H1 (cell line): ENCODE measurements at places on chromosomes 4 and X.
A peak's percentile ranks its signal among the peaks of the same experiment; 100 is the strongest.

DNA sequence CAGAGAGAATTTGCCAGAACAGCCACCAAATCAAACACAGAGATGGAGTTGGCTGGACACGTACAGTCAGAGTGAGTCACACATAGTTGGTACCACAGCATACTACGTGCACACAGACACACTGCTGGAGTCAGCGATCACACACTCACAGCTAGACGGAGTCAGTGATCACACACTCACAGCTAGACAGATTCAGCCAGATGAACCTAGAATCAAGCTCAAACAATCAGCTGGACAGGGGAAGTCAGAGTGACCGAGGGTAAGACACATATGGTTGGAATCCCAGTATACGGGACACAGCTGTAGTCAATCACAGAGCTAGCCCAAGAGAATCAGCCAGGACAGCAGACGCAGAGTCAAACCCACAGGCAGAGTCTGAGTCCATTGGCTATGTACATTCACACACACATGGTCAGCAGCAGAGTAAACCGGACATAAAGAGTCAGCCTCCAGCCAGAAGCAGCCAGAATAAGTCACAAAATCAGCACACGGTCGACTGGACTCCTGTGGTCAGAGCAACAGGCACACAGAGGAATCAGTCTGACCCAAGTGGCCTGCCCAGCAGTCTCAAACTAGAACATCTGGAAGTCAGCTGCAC, 4.6 kb downstream of the SLC38A5 start:
- no peaks in the 10 kb centered on the region for H3K27me3 ChIP-seq
- H3K4me1 ChIP-seq, result peaks cover 7% of the 10 kb centered on the region
- no peak overlapping the region for H3K4me3 ChIP-seq
- no peak for DNase-seq

- no peaks in the 10 kb centered on the region for H3K27me3 ChIP-seq
Observed at GRCh38 chrX:250965-251364, 30.2 kb upstream of the PLCXD1 start.

DNA sequence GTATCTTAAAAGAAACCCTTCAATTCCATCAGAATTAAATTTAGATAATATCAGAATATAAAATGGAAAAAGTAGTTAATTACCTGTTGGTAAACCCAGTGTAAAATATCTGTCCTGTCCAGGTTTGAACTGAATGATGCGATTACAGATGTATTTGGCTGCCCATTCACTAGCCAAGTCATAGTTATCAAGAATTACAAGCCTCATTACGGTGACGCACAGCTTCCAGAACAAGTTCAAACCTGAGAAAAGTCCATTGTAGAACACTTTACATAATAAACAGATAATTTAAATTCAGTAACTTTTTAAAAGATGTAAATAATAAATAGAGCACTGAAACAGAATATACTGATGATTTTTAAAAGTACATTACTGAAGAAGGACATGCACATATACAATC, 4.4 kb downstream of the GNPDA2 start:
- H3K27ac ChIP-seq, result no peak overlapping the region
- peaks cover 6% of the 10 kb centered on the region for H3K4me1 ChIP-seq
- H3K4me3 ChIP-seq, result no peak overlapping the region
- DNase-seq, result no peak
- H3K27me3 ChIP-seq, result peaks cover 3% of the 10 kb centered on the region; the same call in 1 of the 2 replicates

DNA sequence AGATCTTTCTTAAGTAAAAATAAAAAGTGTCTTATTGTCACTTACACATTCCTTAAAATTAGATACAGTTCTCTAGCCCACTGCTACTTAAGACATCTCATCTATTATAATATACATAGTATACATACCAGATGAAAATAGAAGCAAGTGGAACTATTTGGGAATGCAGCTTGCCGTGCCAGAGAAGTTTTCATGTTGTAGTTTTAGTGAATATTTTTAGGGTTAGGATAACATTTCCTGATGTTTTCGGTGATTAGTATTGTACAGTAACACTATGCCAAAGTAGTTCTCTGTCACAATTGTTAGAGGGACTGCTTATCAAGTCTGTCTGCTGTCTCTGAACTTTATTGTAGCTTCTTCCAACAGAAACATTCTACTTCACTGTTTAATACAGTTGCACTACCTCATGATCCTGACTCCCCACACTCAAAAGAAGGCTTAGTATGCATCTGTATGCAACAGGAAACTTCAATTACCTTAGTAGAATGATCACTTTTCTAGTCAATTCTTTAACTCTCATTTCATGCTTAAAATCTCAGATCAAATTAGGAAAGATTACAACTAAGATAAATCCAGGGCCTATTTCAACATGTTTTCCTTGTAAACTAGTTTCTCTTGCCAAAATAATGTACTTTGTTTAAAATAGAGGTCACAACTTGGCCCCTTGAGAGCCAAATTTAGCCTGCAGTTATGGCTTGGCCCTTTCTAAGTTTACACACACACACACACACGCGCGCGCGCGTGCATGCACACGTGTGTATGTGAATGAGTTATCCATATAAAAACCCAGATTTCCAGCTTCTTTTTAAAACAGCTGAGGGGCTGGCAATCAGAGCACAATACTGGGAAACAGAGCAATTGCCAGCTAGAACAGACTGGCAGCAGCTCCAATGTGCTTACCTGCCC, 42.3 kb upstream of the SRPX start:
- no peaks in the 10 kb centered on the region for H3K27me3 ChIP-seq
- no peaks in the 10 kb centered on the region for H3K36me3 ChIP-seq
- DNase-seq, result no peak

DNA sequence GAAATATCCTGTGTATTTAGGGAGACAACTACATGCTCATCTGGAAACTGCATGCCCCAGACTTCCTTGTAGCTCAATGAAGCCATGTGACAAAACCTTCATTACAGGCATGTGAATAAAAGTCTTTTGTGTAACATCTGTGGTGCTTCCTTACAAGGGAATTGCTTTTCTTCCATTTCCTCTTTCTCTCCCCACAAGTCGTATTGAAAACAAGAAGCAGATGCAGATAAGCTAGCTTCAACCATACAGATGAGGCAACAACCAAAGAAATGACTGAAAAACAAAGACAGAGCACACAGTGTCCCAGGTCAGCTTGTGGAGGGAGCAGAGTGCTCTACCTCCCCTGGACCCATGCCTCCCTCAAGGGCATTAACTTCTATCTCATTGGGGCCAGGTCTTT, 115.8 kb upstream of the INPP4B start:
- no peak for DNase-seq
- H3K36me3 ChIP-seq, result no peaks in the 10 kb centered on the region
- no peak overlapping the region for H3K27ac ChIP-seq
- H3K4me1 ChIP-seq, result no peaks in the 10 kb centered on the region; the same call in 1 of the 2 replicates
- H3K27me3 ChIP-seq, result no peaks in the 10 kb centered on the region

- no peak overlapping the region for H3K4me3 ChIP-seq
- H3K4me1 ChIP-seq, result no peaks in the 10 kb centered on the region
- DNase-seq, result no peak
Observed at GRCh38 chr4:20272411-20272872, 20.7 kb downstream of the SLIT2 start.

GRCh38 chr4:78069859-78070258, 12.7 kb downstream of the FRAS1 start:
- H3K27me3 ChIP-seq, result no peaks in the 10 kb centered on the region
- H3K36me3 ChIP-seq, result no peaks in the 10 kb centered on the region
- DNase-seq, result no peak

DNA sequence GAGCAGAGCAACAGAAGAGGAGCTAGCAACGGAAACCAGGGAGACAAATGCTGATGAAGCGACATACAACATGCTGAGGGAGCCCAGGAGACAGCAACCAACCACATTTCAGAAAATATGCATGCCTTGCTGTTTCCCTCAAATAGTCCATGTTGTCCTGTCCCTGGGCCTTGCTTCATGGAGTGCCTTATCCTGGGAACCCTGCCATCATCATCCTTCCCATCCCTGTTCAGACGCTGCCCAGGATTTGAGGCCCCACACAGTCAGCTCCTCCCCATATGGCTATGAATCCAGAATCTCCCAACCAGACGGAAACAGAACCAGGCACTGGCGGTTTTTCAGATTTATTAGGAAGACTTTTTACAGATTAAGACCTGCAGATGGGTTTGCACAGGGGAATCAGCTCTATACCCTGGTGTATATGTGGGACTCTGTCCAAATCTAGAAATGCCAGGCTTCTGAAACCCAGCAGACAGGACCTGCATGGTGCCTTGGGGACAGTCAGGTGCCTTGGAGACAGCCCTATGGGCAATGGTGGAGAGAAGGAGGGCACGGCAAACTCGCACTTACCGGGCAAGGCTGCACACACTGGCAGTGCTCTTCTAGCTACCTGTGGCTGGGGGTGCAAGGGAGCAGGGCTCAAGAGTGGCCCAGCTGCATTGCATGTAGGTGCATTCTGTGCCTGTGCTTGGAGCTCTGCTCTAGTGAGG, 199.7 kb upstream of the MAMLD1 start:
- H3K27me3 ChIP-seq, result no peaks in the 10 kb centered on the region
- H3K4me3 ChIP-seq, result no peak overlapping the region
- DNase-seq, result no peak
- no peak overlapping the region for H3K27ac ChIP-seq

GRCh38 chrX:9482408-9482807, 17.6 kb downstream of the TBL1X start:
- H3K36me3 ChIP-seq, result no peaks in the 10 kb centered on the region
- no peak overlapping the region for H3K27ac ChIP-seq
- no peaks in the 10 kb centered on the region for H3K4me1 ChIP-seq
- H3K4me3 ChIP-seq, result no peak overlapping the region
- H3K27me3 ChIP-seq, result no peaks in the 10 kb centered on the region

- H3K4me3 ChIP-seq, result no peak overlapping the region
- H3K4me1 ChIP-seq, result no peaks in the 10 kb centered on the region
- H3K27ac ChIP-seq, result no peak overlapping the region
- no peaks in the 10 kb centered on the region for H3K27me3 ChIP-seq
- no peak for DNase-seq
Observed at GRCh38 chr4:157992038-157992705, 180.7 kb downstream of the GASK1B start.

GRCh38 chr4:80387390-80388283, 52.1 kb downstream of the CFAP299 start:
- H3K27me3 ChIP-seq, result no peaks in the 10 kb centered on the region
- no peak for DNase-seq
- H3K36me3 ChIP-seq, result no peaks in the 10 kb centered on the region
- no peaks in the 10 kb centered on the region for H3K4me1 ChIP-seq
- H3K27ac ChIP-seq, result no peak overlapping the region

DNA sequence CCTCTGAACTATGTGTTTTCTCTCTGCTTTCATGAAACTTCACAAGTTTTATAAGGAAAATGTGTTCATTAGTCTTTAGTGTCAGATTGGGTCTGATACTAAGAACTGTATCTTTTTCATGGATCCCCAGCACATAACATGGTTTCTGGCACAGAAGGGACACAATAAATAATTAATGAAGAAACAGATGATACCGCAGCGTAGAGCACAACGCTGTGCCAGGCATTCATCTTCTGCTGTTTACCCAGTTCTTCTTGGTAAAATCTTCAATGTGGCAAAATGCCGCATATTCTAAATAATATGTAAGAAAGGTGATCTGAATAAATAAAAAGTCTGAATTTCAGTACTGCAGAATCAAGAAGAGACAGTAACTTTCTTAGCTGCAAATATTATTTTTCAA, 12.3 kb downstream of the SCARB2 start:
- H3K36me3 ChIP-seq, result no peaks in the 10 kb centered on the region
- no peak for DNase-seq
- H3K4me1 ChIP-seq, result no peaks in the 10 kb centered on the region; the same call in 1 of the 2 replicates
- no peaks in the 10 kb centered on the region for H3K27me3 ChIP-seq

- H3K27ac ChIP-seq, result no peak overlapping the region
- DNase-seq, result no peak
- no peak overlapping the region for H3K4me3 ChIP-seq
- no peaks in the 10 kb centered on the region for H3K36me3 ChIP-seq
- H3K27me3 ChIP-seq, result no peaks in the 10 kb centered on the region
Observed at GRCh38 chrX:18884916-18885315, 99.0 kb downstream of the PHKA2 start.

- no peak overlapping the region for H3K4me3 ChIP-seq
- peaks cover 35% of the 10 kb centered on the region; the same call in 1 of the 2 replicates for H3K36me3 ChIP-seq
- DNase-seq, result no peak
- no peaks in the 10 kb centered on the region; the same call in 1 of the 2 replicates for H3K4me1 ChIP-seq
- no peaks in the 10 kb centered on the region for H3K27me3 ChIP-seq
Observed at GRCh38 chr4:1240721-1241465, 8.0 kb downstream of the CTBP1 start.

DNA sequence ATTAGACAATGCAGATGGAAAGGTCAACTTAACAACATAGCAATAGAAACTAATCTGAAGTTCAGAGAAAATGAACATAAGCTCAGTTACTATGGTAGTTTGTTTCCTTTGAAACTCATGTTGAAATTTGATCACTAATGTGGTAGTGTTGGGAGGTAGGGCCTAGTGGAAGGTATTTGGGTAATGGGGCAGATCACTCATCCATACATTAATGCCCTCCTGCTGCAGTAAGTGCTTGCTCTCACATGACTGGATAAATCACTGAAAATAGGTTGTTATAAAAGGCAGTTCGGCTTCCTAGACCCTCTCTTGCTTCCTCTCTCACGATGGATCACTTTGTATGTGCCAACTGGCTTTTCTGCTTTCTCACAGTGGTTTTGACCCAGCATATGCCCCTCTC, 567.4 kb upstream of the GALNT7 start:
- no peak for DNase-seq
- H3K27ac ChIP-seq, result no peak overlapping the region
- H3K36me3 ChIP-seq, result no peaks in the 10 kb centered on the region
- H3K4me1 ChIP-seq, result peaks cover 3% of the 10 kb centered on the region
- H3K27me3 ChIP-seq, result no peaks in the 10 kb centered on the region

DNA sequence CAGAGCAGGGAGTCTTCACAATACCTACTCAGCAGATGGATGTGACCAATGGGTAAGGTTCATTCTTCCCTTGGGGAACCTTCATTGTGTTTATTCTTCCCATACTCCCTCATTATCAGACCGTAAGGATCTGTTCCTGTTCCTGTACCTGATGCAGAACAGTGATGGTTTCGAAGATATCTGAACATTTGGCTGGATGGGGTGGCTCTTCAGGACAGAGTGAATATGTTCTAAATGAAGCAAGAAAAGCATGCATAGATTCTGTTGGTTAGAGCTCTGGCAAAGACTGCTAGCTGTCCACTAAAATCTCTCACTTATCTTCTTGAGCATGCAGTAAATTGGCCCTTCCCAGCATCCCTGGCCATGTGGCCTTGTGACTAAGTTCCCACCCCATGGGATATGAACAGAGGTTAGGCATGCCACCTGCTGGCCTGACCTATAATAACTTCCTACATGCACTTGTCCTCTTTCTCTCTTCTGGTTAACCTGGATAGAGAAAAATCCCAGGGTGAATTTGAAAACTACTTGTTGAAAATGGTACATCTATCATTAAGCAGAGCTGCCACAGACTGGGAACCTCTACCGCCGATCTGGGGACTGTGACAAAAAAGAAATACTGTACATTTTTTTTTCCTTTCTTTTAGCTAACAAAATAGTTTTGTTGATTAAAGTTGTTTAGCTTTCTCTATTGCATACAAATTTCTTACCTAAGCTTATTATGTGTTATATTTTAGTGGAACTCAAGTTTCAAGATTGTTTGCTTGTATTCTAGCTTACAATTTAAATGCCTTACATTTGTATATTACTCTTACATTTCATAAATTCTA, 60.0 kb upstream of the BANK1 start:
- H3K4me1 ChIP-seq, result no peaks in the 10 kb centered on the region
- peak; percentile 63 for DNase-seq
- H3K36me3 ChIP-seq, result no peaks in the 10 kb centered on the region
- no peak overlapping the region for H3K27ac ChIP-seq
